DND-41 (cell line): ENCODE measurements at places on chromosomes 6 and 20.

GRCh38 chr6:37555040-37555781 is 55.5 kb upstream of the CCDC167 start:
- DNase-seq: no peak

DNA sequence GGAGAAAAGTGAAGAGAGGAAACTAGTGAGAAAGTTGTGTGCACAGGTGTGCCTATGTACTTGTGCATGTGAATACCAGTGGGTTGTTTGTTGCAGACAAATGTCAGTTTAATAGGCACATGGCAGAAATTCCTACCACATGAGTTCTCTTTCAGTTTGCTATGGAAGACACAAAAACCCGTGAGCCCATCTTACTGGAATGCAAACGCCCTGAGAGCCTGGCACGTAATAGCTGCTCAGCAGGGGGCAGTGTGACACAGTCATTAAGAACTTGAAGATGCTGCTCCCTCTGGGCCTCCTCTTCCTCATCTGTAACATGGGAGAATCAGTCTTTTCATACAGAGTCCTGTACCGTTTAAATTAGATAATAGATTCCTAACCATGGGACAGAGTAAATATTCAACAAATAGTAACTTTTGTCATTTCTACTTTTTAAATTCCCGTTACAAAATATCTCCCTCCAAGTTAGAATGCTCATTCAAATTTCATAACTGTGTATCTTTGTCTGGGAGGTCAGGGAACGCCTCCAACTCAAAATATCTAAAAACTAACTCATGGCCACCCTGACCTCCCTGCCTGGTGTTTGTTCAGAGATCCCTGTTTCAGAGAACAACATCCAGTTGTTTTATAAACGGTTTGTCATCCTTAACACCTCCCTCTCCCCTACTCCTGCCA is 802.9 kb downstream of the MAFB start:
- peak; percentile 54 for DNase-seq

- peak; percentile 43 for DNase-seq
These were observed 284.5 kb upstream of the GJE1 start for GRCh38 chr6:141848029-141848890.

DNA sequence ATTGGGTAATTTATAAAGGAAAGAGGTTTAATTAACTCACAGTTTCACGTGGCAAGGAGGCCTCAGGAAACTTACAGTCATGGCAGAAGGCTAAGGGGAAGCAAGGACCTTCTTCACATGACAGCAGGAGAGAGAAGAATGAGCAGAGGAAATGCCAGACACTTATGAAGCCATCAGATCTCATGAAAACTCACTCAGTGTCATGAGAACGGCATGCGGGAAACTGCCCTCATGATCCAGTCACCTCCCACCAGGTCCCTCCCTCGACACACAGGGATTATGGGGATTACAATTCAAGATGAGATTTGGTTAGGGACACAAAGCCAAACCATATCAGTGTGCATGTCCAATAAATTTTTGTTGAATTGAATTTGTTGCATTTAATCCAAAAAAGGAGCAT is 52.0 kb downstream of the ECT2L start:
- no peak for DNase-seq

DNA sequence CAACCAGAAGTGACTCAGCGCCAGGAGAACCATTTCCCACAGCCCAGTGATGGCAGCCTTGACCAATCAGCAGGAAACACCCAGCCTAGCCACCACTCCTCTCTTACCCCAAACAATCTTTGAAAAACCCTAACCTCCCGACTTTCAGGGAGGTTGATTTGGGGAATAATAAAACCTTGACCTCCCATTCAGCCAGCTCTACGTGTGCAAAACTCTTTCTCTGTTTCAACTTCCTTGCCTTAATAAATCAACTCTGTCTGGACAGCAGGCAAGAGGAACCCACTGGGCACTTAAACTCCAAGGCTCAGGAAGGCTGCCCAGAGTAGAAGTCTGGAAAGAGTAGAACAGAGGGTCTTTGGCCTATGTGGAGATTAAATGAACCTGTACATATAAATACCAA is 35.0 kb downstream of the SERPINB1 start:
- no peak for DNase-seq
